ENCODE measurements at places on chromosomes 16 and 17. TPM values are rescaled to one million over a fixed set of nuclear protein-coding genes. Genes with fewer than 3 reads are reported as not detected.

TBC1D3H gene
- not detected for total RNA-seq

REXO5 gene
- 1.4 TPM for total RNA-seq

DNA sequence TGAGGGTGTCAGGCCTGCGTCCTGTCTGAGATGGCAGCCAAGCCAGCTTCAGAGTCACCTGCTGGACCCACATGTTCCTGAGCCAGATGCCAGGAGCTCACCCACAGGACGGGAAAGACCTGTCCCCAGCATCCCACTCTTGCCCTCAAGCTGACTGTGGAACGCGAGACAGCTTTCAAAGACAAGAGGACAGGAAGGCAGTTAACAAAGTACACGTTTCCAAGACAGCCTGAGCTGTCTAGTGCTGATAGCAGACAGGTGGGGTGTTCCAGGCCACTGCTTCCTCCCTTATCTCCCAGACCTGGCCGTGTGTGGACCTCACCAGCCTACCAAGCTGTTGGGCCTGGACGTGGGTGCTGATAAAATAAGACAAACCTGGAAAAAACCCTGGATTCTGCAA, 13.2 kb downstream of the CMTM3 start:
- peak; percentile 47 for DNase-seq

GRCh38 chr17:59418732-59419166, 87.3 kb downstream of the YPEL2 start:
- DNase-seq, result no peak

ACSM2A gene
- total RNA-seq, result 0.43 TPM

Data from spleen (tissue), 13 donors.